ENCODE measurements at places on chromosomes 2 and 18.

DNA sequence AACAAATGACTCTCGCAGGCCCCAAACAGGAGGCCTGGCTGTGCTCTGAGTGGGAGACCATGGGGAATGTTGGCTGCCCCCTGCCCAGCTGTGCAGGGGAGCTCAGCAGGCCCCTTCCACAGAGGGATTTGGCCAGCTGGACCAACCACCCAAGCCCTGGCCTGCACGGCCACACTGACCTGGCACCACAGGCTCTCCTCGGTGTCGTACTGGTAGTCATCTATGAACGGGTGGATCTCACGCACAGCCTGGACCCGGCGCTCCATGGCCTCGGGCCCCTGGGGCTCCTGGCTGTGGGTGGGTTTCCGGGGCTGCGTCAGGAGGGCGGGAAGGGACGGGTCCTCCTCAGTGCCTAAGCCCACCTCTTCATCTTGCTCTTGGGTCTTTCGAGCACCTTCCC, 74.5 kb downstream of the POLR1A start:
- no peak for DNase-seq

GRCh38 chr2:225694664-225695063, 295.2 kb downstream of the NYAP2 start:
- no peak for DNase-seq

GRCh38 chr2:220855296-220855695, 716.8 kb downstream of the EPHA4 start:
- no peak for DNase-seq

DNA sequence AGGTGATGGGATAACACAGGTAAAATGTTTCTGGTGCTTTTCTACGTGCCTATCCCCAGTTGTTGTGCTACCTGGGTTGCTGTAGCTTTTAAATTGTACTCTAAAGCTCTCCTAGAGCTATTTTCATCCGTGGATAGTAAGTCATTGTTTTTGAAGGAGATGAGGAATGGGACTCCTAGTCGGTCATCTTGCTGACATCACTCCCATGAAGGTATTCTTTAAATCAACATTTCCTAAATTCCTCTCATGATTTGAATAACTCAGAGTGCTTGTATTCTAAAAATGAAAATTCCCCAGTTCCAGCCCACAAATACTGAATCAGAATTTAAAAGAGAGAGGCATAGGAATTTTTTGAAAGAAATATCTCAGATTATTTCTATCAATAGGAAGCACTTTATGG, 44.3 kb downstream of the CCDC148 start:
- DNase-seq, result no peak

DNA sequence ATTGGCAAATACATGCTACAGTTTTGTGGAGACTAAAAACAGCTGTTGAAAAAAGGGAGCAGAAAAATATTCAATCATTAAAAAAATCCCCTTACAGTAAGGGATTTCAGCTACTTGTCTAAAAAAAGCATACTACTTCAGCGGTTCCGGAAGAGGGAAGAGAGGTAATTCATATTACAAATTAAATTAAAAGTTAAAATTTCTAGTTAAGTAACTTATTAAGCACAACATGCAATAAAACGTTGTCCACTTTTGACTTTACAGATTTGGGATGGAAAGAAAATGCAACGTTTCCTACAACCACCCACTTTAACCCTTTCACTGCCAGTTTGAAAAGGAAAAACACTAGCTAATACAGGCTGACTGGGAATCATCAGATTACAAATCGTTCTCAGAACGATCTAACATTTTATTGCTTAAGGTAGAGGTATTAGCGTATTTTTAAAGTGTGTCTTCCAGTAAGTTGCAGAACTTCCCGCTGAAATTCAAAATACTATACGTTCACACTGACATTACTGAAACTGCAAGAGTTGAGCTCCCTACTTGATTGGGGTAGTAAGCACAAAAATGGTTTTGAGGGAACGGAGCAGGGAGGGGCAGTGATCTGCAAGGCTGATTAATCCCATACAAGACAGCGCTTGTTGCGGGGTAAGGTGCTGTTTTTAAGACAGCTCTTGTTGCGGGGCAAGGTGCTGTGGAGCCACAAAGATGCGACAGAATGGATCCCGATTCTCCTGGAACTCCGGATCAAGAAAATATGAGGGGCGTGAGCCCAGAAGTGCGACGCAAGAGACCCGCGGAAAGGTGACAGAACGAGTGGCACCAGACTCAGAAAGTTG, 743 bp downstream of the HADHA start:
- no peak for DNase-seq

GRCh38 chr2:102034683-102035548, 43.2 kb downstream of the IL1R2 start:
- DNase-seq, result no peak

DNA sequence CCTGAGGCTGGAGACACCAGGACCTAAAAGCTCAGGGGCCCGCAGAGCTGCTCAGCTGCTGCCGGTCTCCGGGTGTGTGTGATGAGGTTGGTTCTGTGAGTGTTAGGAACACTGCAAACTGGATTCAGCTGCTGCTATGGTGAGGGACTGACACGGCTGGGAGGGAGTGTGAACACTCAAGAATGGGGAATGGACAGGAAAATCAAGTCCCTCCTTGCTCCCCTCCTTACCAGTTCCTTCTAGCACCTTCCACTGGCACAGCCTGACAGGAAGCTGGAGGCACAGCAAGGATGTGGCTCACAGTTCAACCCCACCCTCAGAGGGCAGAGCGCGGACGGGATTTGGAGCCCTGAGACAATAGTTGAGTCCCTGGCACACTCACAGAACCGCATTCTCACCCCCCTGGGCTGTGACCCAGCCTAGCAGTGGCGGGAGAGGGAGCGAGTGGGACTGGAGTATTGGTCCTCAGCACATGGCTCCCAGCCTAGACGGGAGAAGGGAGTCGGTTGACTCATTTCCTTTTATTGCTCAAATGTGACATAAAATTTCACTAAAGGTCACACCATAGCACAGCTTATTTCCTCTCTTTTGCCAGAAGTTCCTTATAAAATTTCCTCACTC, 42.5 kb downstream of the LRRC30 start:
- DNase-seq, result no peak

GRCh38 chr2:437756-438393, 150.0 kb upstream of the ALKAL2 start:
- no peak for DNase-seq

DNA sequence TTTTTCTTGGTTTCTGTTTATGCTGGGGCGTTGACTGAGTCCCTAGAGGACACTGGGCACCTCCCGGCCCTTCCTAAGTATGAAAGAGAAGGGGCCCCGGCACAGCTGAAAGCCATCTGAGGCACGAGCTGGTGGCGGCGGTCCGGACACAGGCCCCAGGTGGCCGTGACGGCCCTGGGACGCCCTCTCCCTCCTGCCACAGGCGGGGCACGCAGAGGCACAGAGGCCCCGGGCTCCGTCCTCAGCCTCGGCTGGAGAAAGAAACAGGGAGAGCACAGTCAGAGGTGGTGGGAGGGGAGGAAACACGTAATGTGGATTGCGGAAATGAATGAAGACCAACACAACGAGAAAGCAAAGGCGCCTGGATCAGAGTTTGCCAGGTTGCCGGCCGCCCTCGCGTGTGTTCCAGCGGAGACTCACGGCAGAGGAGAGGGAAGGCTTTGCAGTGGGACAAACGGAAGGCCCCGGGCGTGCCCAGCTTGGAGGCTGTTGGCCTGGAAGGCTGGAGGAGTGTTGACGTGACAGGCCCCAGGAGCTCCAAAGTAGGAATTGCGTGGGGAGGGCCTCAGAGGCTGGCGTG, 119.1 kb downstream of the PTGR3 start:
- no peak for DNase-seq

GRCh38 chr2:128536925-128537620, 218.4 kb upstream of the HS6ST1 start:
- DNase-seq, result no peak

GRCh38 chr2:159129269-159129668, 157.2 kb downstream of the WDSUB1 start:
- no peak for DNase-seq

DNA sequence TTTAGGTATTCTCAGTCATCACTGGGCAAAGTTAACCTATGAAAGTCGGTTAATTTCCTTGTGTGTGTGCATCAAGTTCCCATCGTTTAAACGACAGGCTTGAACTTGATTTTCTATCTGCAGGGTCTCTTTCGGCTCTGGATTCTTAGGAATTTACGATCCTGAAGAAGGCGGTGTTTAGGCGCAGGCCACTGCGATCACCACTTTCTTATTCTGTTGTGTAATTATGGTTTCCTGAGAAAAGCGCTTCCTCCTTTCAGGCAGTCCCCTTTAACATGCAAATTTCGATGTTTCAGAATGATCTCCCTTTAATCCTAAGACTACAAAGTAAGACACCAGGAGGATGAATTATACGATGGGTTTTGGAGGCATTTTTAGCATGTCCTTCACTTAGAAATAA, 27.9 kb upstream of the MBP start:
- DNase-seq, result no peak

DNA sequence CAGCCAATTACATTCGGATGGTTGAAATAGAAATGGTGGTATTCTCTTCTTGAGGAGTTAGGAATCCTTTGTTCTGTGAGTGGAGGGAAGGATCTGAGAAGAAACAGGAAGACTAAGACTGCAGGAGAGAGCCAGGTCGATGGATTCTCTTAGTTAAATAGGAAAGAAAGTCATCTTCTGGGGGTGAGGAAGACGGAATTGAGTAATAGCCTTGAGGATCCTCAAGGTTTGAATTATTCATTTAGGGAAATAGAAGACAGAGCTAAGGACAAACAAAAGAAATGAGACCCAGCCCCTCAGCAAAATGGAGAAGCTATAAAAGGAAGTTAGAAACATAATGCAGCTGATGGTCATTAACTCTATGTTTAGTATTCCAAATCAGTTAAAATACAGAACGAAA, 1.8 kb downstream of the LAPTM4A start:
- no peak for DNase-seq

GRCh38 chr2:153645599-153645998, 167.0 kb upstream of the RPRM start:
- no peak for DNase-seq

- DNase-seq, result no peak
These were observed 91.3 kb upstream of the TMEM17 start for GRCh38 chr2:62597323-62597722.

DNA sequence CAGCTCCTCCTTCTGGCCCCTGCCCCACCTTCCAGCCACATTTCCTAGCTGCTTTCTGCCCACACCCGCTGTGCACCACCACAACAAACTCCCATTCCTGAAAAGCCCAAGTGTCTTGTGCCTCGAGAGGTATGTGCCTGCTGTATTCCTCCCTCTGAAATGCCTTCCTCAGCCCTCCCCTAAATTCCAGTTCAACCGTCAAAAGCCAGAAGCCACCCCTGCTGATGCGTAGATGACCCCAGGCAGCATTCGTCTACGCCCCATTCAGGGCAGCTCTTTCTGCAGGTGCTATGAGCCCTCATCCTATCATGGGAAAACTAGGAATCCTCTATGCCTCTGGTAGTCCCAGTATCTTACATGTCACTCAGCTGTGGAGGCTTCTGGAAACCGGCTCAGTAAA, 71.7 kb downstream of the DNMT3A start:
- DNase-seq, result no peak

DNA sequence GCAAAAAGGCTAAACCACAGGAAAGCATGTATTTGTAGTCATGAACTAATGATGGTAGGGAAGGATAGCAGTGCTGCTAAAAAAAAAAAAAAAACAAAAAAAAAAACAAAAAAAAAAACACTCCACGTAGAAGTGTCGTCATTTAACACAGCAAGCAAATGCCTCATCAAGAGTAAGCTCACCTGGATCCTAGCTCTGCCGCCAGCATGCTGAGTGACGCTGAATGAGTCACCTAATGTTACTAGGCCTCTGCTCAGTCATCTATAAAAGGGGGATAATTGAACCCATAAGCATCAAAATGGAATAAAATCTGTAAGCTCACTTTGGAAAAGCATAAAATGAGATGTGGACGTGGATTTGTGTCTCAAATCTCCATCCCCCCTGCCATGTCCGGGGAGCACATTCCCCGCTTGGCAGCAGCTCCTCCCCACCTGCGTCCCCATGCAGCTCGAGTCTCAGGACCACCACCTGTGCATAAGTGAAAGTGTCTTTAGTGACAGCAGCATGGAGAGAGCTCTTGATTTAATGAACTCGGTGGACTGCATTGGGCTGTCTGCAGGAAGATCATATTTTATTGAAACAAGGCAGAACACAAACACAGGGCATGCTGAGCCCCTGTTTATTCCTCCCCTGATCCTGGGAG, 427.5 kb downstream of the LRATD1 start:
- no peak for DNase-seq

- no peak for DNase-seq
These were observed 70.4 kb upstream of the DTNA start for GRCh38 chr18:34639687-34640086.

DNA sequence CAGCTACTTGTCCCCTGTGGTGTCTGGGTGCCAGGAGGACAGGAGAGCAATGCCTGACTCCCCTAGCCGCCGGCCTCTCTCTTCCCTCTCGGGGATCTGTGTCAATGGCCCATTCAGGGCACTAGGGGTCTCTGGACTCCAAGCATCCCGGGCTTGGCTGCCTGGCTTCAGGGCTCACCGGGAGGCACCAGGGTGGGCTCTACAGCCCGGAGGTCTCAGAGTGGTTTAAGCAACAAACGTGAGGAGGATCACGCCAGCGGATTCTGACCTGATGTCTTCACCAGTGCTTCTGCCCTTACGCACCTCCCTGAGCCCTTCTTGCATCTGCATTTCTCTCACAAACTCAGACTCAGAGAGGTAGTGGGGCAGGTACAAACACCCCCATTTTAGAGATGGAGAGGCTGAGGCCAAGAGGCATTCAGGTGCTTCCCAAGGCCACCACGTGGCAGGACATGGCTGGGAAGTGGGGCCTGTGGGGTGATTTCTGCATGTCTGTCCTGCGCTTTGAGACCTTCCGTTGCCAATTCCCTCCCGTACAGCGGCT, 243.0 kb downstream of the CELF4 start:
- DNase-seq, result no peak

DNA sequence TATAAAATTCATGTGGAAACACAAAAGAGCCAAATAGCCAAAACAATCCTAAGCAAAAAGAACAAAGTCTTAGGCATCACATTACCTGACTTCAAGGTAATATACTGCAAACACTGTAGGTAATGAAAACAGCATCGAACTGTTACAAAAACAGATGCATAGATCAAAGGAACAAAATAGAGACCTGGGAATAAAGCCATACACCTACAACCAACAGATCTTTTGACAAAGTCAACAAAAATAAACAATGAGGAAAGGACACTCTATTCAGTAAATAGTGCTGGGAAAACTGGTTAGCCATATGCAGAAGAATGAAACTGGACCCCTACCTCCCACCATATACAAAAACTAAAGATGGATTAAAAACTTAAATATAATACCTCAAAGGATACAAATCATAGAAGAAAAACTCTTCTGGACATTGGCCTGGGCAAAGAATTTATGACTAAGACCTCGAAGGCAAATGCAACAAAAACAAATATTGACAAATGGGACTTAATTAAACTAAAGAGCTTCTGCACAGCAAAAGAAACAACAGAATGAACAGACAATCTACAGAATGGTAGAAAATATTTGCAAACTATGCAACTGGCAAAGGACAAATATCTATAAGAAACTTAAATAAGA, 218.0 kb downstream of the PHLPP1 start:
- no peak for DNase-seq

GRCh38 chr2:9167718-9168657, 38.6 kb upstream of the ASAP2 start:
- DNase-seq, result no peak

- no peak for DNase-seq
These were observed 32.4 kb downstream of the TMEM177 start for GRCh38 chr2:119711352-119711751.

- no peak for DNase-seq
These were observed 27.4 kb upstream of the EDAR start for GRCh38 chr2:109016376-109016775.

All from posterior cingulate gyrus (tissue), 11 donors.